ENCODE measurements at places on chromosomes 7 and 10. TPM values are rescaled to one million over a fixed set of nuclear protein-coding genes. Genes with fewer than 3 reads are reported as not detected.

FXYD4 gene
- not detected for polyA plus RNA-seq

GJD4 gene
- not detected for polyA plus RNA-seq

LRRC61 gene
- 19.8 TPM for polyA plus RNA-seq

KIAA1549 gene
- 12.4 TPM for polyA plus RNA-seq

DNA sequence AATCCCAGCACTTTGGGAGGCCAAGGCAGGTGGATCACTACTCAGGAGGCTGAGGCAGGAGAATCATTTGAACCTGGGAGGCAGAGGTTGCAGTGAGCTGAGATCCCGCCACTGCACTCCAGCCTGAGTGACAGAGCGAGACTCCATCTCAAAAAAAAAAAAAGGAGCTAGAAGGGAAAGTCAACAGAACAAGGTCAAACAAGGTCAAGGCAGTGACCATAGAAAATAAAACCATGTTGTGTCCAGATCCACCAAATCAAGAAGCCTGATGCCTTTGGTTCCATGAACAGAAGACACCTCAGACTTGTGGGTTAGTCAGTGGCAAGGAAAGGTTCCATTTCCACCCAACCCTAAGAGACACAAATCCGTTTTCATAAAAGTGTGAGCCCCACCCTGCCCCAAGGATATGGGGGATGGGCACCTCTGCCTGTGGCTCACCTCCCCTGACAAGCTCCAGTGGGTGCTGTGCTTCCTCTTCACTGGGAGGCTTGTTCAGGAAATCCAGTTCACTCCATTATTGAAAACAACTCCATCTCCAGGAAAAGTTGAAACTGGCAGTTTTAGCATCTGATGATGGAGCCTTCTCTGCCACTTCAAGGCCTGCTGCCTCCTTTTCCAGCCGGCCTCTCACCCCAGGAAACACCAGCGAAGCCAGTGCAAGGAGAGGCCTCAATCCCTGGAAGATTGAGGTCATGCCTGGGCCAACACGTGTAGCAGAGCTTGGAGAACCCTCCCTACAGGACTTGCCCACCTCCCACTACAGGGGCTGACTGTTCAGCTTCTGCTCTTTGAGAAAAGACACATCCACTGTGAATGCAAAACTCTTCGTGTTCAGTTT lies 152.9 kb downstream of the NRF1 start:
- no peak for DNase-seq

- no peak for DNase-seq
These were observed 136.4 kb downstream of the OAT start for GRCh38 chr10:124282326-124282725.

DNA sequence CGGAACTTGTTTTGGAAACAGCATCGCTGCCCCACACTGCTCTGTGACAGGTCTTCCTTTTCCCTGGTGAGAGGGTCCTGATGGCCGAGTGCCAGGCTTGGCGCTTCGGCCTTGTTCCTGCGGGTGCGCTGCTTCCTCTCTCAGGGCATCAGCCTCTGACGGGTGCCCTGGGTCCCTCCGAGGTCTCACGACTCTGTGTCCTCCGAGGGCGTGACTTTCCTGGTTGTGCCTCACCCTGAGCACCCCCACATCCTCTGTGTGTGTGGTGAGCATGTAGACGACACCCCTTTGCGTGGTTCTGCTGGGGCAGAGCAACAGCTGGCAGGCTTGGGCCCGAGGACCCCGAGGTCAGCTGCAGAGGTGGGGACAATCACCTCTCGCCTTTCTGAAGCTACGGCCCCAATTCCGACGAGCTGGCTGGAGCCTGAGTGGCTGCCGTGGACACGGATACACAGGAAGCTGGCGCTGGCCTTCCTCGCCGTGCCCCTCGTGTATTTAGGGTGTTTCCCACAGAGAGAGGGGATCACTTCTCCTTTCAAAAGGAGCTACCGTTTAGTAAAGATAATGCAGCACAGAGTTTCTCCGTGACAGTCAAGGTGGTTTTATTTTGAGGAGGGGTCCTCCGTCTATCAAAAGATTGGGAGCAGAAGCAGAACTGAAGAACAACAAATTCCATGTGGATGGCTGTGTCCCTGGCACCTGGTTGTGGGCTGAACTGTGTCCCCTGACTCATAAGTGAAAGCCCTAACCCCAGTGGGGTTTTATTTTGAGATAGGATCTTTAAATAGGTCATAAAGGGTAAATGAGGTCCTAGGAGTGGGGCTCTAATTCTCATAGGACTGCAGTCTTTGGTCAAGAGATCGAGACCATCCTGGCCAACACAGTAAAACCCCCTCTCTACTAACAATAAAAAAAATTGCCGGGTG lies 36.2 kb upstream of the PITRM1 start:
- no peak for DNase-seq

- DNase-seq = no peak
These were observed 30.6 kb downstream of the HYCC1 start for GRCh38 chr7:22983257-22983855.

- no peak for DNase-seq
These were observed 63.6 kb downstream of the ZRANB1 start for GRCh38 chr10:125005312-125006187.

DNA sequence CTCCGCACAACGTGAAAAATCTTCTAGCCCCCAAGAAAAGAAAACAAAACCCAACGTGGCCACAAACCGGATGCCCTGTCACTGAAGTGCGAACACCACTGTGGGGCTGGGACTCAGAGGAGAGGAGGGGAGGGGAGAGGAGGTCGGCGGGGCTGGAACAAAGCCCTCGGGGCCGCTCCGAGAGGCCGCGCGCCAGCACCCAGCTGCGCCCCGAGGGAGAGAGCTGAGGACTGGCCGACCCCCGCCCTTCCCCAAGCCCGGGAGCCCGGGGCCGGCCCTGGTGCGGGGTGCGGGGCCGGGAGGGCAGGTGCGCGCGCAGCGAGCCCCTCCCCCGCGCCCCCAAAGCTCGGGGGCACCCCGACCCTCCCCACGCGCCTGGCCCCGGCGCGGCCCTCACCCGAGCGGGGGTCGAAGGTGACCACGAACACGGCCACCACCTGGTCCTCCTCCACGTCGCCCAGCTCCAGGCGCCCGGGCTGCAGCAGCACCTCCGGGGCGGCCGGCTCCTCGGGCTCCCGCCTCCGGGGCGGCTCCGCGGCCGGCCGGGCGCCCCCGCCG lies 398 bp downstream of the DENND11 start:
- peak; percentile 24 for DNase-seq

- no peak for DNase-seq
These were observed 1128.5 kb downstream of the TYW1 start for GRCh38 chr7:68125168-68125567.

DNA sequence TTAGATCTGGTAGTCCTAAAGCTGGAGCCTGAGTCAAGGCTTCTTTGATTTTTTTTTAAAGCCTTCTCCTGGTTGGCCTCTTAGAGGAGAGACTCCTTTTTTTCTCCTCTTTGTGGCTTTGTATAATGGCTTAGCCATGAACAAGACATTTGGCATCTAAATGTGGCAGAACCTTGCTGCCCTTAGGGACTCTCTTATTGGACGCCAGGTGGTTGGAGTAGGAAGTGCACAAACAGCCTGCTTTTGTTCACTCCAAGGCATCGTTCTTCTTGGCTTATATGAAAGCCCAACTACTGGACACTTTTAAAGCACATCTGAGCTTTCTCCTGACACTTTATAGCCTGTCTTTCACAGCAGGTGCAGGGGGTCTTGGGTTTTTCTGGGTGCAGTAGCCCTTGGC lies 25.0 kb downstream of the ZPBP start:
- DNase-seq = no peak
